ENCODE measurements at places on chromosomes 12 and 14. TPM values are rescaled to one million over a fixed set of nuclear protein-coding genes. Genes with fewer than 3 reads are reported as not detected.

GRCh38 chr14:91438845-91439244 lies 21.2 kb upstream of the CCDC88C start:
- no peak for DNase-seq

DNA sequence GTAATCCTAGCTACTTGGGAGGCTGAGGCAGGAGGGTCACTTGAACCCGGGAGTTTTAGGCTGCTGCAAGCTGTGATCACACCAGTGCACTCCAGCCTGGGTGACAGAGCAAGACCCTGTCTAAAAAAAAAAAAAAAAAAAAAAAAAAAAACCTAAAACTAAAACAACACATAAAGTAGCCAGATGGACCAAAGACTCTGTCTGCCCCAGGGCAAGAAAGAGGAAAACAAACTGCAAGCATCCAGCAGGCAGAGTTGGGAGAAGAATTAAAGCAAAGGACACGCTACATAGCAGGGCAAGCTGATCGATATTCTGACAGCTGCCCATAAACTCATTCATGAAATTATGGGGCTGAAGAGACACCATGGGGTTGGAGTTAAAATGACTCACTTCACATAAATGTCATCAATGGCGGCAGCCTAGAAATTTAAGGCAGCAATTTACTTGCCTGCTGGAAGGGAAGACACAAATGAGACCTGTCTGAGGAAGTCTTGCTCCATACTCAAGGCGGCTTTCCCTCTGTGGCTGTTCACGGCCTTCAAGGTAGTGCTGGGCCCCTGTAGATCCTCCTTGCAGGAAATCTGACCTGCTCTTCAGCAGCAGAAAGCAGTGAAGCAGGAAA lies 259.1 kb upstream of the FKBP4 start:
- no peak for DNase-seq

DNA sequence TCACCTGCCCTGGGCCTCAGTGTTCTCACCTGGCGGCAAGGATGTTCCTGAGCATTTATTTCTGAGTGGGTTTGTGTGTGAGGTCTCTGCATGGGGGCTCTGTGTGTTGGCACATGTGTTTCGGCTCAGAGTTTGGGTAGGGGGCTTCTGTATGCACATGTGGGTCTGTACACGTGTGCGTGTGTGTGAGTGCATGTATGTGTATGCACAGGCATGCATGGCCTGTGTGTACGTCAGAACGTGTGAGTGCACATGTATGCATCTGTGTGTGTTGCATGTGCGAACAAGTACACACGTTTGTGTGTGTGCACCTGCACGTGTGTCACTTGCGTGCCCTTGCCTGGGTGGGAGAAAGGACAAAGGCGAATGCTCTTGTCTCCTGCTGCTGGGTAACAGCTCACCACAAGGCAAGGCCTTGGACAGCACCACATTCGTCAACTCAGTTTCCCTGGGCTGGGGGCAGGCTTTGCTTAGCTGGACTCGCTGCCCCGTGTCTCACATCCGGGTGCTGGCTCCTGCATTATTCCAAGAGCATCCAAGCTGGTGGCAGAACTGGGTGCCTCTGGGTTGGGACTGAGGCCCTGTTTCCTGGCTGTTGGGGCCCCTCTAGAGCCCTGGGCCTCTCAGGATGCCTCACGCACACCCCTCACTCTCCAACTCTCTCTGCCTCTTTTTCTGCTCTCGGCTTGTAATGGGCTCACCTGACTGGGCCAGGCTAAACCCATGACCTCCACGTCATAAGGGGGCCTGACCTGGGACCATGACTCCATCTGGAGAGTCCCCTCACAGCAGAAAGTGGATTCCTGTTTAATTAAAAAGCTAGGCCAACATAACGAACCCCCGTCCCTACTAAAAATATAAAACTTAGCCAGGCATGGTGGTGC lies 153.6 kb upstream of the C14orf180 start:
- no peak for DNase-seq

Gene C12orf42
- total RNA-seq: 0.29 TPM

Gene DEPDC4
- 4.3 TPM for total RNA-seq

Gene TEDC1
- total RNA-seq: 20.8 TPM

Data from progenitor cell of endocrine pancreas (in vitro differentiated cells).